ENCODE measurements at places on chromosomes 6 and 20.

DNA sequence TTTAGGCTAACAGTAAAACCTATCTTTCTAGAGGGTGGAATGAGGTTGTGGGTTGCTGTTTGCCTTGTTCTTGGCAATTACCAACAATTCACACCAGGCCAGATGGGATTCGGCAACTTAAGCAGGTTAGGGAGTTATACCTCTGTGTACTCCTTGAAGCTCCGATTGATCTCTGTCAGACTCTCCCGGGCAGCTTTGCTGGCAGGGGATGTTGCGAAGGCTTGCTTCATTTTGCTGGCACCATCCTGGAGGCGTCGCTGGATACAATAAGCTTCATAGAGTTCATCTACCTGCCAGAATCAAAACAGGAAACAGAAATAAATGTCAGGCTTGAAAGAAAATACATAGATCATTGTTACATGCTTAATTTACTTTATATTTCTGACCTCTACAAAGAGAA lies 66.4 kb upstream of the ARMH2 start:
- no peak for DNase-seq

DNA sequence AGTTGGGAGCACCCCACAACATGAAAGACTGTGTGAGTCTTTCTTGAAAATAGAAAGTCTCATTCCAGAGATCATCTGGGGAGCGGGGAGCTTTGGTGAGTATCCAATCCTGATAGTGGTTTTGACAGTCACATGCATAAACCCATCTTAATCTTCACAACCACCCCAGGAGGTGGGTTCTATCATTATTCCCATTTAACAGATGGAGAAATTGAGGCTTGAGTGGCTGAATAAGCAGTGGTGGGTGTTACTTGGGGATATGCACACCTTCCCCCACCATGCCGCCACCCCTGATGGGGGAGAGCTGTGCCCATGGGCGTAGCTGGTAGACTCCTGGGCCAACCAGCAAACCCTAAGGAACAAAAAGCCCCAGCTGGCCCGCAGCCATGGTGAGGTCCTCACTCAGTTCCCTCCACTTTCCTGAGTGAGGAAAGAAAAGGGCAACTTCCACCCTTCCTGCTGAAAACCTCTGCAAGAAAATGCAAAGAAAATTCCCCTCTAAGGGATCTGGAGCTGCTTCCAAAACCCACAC lies 99.8 kb downstream of the SNX5 start:
- DNase-seq = no peak

GRCh38 chr6:70413992-70414494 lies 735 bp downstream of the FAM135A start:
- DNase-seq = peak; percentile 15

- no peak for DNase-seq
These were observed 13.4 kb downstream of the RFPL4B start for GRCh38 chr6:112360498-112360897.

GRCh38 chr6:121310495-121310894 lies 23.8 kb downstream of the TBC1D32 start:
- DNase-seq = no peak

GRCh38 chr6:3630258-3630835 lies 121.2 kb downstream of the PXDC1 start:
- DNase-seq = no peak

DNA sequence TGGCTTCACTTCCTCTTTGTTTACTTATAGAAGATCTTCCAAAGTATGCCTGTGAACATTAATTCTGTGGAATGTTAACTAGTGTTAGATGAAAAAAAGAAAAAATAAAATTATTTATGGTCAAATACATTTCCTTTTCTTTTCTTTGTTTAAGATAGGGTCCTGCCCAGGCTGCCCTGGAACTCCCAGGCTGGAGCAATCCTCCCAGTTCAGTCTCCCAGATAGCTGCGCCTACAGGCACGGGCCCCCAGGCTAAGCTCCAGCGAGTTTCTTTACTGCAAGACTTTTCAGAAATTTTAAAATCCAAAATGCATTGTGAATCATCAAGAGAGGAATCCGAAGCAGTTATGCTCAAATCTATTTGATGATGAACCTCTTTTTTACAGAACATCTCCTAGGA lies 39.3 kb upstream of the IL20RA start:
- no peak for DNase-seq

- no peak for DNase-seq
These were observed 680.7 kb upstream of the SLC35B3 start for GRCh38 chr6:9116026-9116425.
